ENCODE measurements at places on chromosomes 5 and 9.

- no peak for DNase-seq
These were observed 66.1 kb downstream of the TRPM6 start for GRCh38 chr9:74821636-74822035.

DNA sequence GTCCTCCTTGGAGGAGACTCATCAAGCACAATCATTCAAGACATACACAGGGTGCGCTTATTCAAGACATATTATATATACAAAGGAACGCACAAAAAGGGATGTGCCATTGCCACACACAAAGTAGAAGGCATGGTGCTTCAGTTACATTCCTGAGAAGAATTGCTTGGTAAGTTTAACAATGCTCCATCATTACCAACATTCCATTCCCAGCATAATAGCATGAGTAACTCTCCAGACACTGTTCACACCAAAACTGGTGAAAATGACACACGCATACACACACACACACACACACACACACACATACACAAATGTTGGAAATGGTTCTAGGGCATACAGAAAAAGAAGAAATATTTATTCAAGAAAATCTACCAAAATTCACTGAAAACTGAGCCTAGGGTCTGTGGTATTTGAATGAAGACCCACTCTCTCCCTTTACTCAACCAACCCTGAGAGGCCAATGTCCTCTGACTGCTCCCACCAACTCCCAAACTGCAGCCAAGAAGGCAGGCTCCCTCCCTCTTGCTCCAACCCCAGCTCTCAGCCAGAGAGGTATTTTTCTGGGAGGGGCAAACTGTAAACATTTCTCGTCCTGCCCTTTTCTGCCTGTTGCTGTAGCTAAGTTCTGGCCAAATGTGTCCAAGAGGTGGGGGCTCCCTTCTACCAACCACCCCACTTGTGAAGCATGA lies 19.9 kb downstream of the UGT3A1 start:
- DNase-seq: no peak

GRCh38 chr5:175235251-175235960 lies 208.6 kb downstream of the DRD1 start:
- no peak for DNase-seq

GRCh38 chr5:38009749-38010358 lies 170.0 kb upstream of the GDNF start:
- no peak for DNase-seq

GRCh38 chr9:37562826-37563225 lies 13.4 kb downstream of the FBXO10 start:
- DNase-seq: no peak

GRCh38 chr9:27864644-27865438 lies 291.6 kb upstream of the C9orf72 start:
- DNase-seq: no peak

- DNase-seq: no peak
These were observed 35.9 kb downstream of the AFF4 start for GRCh38 chr5:132927355-132928061.

DNA sequence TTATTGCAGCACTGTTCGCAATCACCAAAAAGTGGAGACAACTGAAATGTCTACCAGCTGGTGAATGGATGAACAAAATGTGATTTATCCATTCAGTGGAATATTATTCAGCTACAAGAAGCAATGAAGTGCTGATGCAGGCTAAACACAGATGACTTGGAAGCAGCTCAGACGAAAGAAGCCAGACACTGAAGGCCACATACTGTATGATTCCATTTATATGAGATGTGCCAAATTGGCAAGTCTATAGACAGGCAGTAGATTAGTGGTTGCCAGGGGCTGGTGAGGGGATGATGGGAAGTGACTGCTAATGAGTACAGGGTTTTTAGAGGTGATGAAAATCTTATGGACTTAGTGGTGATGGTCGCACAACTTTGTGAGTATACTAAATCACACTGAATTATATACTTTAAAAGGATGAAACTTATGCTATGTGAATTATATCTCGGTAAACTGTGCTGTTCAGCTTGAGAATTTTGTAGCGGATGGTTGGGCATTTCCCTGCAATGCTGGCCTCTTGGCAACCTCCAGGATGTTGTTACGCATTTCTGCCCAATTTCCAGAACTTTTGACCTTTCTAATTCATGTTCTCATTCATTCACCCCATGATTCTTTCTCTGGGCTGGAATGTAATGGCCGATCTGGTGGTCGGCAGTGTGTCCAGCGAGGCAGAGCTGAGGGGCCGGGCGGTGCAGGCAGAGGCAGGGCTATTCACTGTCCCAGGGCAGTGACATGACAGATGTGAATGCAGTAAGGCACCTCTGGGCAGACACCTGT lies 22.0 kb upstream of the WNK2 start:
- no peak for DNase-seq

- peak; percentile 49 for DNase-seq
These were observed 84.7 kb upstream of the TNFAIP8 start for GRCh38 chr5:119270960-119271757.

- DNase-seq: no peak
These were observed 114.4 kb upstream of the PCSK1 start for GRCh38 chr5:96547486-96547885.

- peak; percentile 58 for DNase-seq
These were observed 6.4 kb upstream of the DCTN4 start for GRCh38 chr5:150765011-150765798.

DNA sequence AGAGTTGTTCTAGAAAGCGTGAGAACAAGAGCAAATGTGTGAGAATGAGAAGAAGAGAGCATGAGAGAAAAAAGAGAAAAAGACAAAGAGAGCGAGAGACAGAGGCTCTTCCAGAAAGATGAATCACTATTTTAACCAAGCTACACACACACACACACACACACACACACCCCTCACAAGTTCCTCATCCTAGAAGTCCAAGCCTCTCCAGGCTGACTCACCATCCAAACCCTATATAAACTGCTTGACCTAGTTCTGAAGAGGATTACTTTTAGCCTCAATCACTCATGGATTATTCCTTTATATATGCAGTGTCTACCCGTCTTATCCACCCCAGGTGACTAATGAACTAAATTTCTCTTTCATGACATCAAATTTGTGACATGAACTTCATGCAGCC lies 37.6 kb downstream of the C9orf57 start:
- no peak for DNase-seq

- DNase-seq: no peak
These were observed 15.1 kb downstream of the GRAMD2B start for GRCh38 chr5:126438267-126438666.

DNA sequence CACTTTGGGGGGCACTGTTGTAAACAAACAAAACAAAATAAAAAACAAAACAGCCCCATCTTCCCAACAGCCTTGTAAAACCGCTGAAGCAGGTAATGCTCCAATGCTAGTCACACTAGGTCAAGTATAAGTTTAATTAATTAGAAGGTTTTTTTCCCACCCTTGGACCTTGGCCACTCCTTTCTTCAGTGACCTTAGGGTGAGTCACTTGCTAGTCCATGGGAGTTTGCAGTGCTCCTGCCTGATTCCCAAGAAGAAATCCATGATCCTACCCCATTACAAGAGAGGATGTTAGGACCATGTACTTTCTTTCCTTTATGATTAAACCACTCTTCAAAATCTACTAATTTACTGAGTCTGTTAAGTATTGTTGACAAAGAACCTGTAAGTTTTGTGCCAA lies 192.2 kb upstream of the CDKN2B start:
- no peak for DNase-seq

GRCh38 chr5:151896031-151896691 lies 28.5 kb downstream of the GLRA1 start:
- no peak for DNase-seq

- DNase-seq: no peak
These were observed 32.8 kb upstream of the NMUR2 start for GRCh38 chr5:152437866-152438265.

DNA sequence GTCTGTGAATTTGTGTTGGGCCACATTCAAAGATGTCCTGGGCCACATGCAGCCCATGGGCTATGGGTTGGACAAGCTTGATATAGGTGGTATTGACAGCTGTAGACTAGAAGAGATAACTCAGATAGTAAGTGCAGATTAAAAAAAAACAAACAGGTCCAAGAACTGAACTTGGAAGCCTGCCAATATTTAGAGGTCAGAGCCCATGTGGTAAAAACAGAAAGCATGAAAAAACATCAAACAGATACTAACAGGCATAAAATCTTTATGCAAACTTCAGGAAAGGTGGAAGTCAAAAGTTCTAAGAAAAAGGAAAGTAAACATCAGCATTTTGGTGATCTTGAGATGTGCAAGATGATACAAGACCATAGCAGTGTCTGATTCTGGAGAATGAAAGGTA lies 155.1 kb upstream of the NR4A3 start:
- DNase-seq: no peak

DNA sequence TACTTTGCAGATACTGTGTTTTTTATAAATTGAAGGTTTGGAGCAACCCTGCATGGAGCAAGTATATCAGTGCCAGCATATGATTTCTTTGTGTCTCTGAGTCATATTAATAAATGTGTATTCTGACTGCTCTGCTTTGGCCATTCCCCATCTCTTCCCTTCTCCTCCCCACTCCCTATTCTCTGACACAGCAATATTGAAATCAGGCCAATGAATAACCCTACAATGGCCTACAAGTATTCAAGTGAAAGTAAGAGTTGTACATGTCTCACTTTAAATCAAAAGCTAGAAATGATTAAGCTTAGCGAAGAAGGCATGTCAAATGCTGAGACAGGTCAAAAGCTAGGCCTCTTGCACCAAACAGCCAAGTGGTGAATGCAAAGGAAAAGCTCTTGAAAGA lies 82.2 kb upstream of the TLX3 start:
- no peak for DNase-seq

GRCh38 chr9:70802206-70802605 lies 319.2 kb downstream of the TRPM3 start:
- no peak for DNase-seq

DNA sequence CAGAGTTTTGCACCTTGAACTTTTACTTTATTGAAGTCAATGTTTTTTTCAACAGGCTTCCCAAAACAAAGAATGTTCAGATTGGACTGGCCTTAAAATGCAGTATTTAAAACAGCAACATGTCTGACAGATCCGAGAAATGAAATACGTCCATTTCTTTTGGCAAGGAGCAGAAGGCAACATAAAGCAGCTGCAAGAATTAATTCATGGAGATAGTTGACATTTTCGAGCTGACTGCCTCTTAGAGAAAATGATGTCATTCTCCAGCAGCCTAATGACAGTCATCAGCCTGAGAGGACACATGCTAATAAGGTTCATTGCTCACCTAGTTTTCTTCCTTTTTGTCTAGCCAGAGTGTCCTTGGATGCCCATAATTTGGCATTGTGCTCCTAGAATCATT lies 232.2 kb upstream of the SEMA6A start:
- no peak for DNase-seq

GRCh38 chr5:118022062-118022461 lies 966.3 kb downstream of the DTWD2 start:
- DNase-seq: no peak

DNA sequence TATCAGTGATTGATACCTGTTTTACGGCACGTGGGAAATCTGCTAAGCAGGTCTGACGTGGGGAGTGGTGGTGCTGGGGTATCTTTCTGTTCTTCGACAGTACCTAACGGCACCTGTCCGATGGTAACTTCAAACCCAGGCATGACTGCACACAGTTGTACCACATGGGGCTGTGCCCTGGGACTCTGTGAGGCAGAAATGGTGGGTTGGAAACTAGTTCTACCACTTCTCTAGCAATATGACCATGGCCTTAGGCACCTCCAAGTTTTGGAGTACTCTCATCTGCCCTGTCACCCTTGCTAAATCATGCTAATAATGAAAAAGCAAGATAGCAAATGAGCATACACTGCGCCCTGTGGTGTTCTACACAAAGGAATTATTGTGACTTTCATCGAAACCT lies 30.9 kb downstream of the EPB41L4B start:
- no peak for DNase-seq

- no peak for DNase-seq
These were observed 189.8 kb downstream of the MPDZ start for GRCh38 chr9:13089666-13090065.

DNA sequence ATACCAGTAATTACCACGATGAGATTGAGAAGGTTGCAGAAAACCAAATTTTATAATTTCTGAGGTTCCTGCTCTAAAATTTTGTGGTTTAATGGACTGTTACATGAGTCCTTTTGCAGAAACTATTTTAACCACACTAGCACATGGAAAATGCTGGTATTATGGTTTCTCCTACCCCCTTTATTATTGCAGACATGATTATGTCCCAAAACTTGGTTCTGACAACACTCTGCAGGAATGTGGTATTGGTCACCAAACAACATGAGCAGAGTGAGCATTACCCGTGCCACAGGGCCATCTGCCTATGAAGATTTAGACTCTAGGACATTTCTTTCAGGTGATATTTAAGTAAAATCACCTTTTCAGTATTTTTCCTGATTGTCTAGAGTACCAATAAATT lies 2.8 kb upstream of the ECM2 start:
- DNase-seq: no peak

- DNase-seq: no peak
These were observed 48.4 kb upstream of the FAM240B start for GRCh38 chr9:38768351-38768761.

DNA sequence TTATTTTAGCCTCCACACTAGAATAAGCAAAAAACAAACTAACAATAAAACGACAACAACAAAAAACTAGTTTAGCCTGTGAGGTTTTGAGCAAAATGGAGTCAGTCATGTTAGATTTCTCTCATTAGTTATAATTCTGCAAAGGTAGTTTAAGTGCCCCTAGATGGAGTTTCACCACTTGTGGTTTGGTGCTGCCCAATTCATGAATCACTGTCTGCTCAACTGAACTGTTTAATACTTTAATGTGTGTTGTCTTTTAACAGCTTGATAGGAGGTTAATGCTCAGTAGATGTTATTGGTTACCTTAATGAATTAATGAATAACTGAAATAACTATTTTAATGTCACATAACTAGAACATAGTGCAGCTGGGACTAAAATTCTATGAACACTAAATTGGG lies 3.5 kb upstream of the PLAA start:
- DNase-seq: no peak

DNA sequence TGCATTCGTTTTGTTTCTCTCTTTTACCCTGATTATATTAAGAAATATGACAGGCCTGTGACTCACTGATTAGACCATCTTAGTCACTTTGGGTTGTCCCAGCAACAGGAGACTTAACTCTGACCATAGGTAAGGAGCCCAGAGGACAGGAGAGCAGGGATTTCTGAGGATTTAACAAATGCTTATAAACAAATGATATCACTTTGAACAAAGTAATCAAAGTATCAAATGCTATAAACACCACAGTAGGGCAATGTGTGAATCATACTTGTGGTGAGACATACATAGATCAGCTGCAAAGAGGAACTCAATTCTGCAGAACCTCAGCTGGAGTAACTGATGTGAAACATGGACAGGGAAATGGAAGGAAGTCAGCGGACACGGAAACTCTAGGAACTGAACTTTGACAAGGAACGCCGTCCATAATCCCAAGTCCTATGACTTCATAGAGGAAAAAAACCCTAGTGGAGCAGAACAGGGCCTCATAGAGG lies 190.6 kb upstream of the MSX2 start:
- no peak for DNase-seq

GRCh38 chr9:26597542-26598149 lies 295.0 kb downstream of the CAAP1 start:
- DNase-seq: no peak

DNA sequence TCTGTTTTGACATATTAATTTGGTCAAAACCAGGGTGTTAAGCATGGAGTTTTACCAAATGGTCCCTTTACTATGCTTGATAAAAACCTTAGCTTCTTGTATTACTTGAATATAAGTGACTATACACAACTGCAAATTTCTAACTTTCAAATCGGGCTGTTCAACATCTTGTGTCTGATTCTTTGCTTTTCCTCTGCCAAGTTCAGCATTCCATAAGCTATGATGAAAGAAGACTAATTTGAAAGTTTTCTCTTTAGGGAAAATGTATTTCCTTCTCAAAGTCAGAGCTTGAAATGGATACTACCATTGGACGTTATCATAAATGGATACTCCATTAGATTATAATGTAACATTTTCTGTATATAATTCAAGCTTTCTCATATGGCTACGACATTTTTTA lies 792.9 kb downstream of the EFNA5 start:
- no peak for DNase-seq

Measured in SIG-M5 (cell line).